RCC 7860 (cell line): ENCODE measurements at places on chromosomes 2 and 18.
A peak's percentile ranks its signal among the peaks of the same experiment; 100 is the strongest.

DNA sequence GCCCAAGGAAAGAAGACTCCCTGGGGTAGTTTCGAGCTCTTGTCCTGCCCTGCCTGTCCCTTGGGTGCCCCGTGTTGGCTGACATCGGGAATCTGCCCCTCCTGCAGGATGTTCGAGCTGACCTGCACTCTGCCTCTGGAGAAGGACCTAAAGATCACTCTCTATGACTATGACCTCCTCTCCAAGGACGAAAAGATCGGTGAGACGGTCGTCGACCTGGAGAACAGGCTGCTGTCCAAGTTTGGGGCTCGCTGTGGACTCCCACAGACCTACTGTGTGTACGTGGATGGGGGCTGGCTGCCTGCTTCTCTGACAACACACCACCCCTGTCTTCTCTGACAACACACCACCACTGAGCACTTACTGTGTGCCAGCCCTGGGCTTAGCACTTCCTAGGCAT lies 210.8 kb downstream of the DYSF start:
- DNase-seq, result no peak

- DNase-seq, result peak; percentile 31
Measured at GRCh38 chr2:9308186-9308955, 101.8 kb downstream of the ASAP2 start.

- no peak for DNase-seq
Measured at GRCh38 chr18:77025123-77025522, 107.5 kb downstream of the MBP start.

- no peak for DNase-seq
Measured at GRCh38 chr2:7604456-7604855, 687.2 kb downstream of the RNF144A start.

GRCh38 chr18:49275448-49275847 lies 185.0 kb downstream of the DYM start:
- DNase-seq, result no peak

DNA sequence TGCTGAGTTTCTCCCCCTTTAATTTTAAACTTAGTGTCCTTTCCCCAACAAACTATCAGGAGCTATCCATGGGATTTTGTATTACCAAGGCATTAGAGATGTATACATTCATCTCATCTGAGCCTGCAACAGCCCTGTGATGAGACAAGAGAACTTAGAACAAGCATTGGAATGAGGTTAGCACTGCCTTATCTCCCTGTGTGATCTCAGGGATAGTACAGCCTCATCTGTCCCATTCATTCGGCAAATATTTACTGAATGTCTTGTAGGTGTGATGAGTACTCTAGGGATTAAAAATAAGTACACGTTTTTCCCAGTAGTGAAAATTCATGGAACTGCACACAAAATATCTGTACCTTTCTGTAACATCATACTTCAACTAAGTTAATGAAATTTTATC lies 45.6 kb downstream of the PAIP2B start:
- DNase-seq, result no peak

DNA sequence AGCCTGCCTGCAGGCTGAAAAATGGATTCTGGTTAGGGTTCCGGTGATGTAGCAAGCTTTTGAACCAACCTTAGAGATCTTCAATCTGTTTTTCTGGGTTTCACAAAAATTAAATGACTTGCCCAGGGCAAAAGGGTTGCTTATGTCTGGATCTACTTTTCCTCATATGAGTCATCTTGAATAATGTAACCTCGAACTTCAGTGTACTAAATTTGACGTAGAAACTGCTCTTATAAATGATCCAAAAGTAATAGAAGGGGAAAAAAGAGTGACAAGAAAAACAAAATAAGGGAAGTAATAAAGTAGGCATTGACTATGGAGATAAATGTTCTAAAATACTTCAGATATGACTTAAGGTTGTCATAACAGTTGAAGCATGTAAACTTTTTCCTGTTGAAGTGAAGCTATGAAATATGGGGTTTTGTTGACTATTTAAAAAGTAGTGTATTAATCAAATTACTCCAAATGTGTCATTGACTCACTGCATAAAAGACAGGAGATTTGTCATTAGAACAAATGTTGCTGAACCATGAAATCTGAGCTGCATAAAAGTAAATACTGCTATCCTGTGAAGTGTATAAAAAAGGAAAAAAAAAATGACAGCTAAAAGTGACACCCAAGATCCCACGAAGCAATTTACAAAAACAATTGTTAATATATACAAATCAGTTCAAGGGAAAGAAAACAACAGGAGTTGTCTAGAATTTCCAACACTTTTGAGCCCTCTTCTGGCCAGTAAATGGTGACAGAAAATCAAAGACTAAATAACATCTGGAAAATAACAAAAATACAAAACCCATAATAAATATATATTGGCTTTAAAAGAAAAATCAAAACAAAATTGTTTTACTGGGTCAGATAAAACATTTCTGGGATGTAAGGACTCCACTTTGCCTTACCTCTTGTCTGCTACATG lies 103.6 kb upstream of the SERPINE2 start:
- DNase-seq, result peak; percentile 38

DNA sequence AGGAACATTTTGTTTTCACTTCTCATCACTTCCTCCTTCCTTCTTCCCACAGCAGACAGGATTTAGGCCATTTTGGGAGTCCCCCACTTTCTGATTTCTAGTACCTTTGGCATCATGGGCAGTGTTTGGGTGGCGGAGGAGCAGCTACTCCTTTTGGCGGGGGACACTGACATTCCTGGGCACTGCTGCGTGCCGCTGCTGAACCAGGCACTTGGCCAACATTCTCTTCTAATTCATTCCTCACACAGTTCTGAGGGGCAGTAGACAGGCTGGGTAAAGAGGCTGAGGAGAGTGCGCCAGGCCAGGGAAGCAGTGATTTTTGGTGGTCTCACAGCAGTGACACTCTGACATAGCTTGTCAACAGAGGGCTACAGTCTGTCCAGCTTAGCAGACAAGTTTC lies 270.2 kb downstream of the LOXHD1 start:
- DNase-seq, result no peak

DNA sequence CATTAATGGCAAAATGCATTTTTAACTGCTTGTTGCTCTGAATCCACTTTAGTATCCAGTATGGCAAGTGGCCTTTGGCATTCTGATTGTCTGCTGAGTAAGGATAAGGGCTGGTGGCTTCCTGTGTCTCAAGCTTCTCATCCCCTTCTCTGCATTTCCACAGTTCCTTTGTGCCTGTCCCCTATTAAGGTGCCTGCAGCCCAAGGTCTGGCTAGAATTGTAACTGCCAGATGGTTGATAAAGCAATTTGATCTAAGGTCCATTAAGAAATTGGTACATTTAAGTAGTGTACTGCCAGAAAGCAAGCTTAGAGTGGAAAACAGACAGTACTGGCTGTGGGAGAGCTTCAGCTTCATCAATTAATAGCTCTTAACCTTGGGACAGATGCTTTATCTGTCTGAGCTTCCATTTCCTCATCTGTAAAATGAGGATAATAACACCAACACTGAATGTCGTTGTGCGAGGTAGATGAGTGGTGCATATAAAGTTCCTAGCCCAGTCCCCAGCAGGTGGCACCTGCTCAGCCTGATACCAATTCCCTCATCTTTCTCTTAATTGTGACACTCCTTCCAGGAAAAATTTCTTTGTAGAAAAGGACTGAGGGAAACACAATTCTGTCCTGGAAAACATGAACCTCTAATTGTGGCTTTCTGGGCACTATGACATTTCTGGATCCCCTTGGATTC lies 570.6 kb upstream of the GCFC2 start:
- DNase-seq, result no peak

DNA sequence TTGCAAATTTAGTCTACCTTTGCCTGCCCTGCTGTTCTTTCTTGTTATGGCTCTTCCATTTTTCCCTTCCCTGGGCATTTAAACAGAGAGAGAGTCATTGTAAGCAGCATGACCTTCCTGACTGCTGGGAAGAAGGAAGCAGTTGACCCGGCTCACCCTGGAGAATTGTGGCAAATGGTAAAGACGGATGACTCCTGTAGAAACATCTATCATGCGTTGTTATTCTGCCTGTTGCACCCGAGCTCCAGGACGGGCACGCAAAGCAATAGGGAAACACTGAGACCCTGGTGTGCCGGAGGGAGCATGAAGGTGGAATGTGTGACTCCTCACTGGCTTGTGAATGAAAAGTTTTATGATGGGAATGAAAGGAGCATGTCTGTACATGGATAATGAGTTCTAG lies 113.3 kb downstream of the OSBPL6 start:
- no peak for DNase-seq

- DNase-seq, result no peak
Measured at GRCh38 chr2:12478151-12479064, 238.3 kb upstream of the TRIB2 start.

- no peak for DNase-seq
Measured at GRCh38 chr2:114534116-114535084, 92.0 kb downstream of the DPP10 start.

- no peak for DNase-seq
Measured at GRCh38 chr18:63074981-63075404, 244.6 kb downstream of the BCL2 start.

- DNase-seq, result no peak
Measured at GRCh38 chr18:28065793-28066186, 111.1 kb downstream of the CDH2 start.

DNA sequence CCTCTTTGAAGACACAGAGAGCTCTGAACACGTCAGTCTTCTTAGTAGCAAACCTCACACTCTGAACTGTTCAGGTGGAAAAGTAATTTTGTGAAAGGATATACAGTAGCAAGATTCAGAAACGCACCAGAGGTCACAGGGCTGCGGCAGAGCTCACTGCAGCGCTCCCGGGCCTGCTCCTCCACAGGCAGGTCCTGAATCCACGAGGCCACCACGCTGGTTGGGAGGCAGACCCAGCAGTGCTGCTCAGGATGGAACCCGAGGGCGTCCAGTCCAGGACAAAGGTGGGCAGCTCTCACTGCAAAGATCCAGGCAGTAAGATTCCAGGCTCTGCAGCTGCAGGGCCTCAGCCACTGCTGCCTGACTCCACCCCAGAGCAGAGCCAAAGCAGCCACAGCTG lies 576.2 kb upstream of the SALL3 start:
- DNase-seq, result no peak

DNA sequence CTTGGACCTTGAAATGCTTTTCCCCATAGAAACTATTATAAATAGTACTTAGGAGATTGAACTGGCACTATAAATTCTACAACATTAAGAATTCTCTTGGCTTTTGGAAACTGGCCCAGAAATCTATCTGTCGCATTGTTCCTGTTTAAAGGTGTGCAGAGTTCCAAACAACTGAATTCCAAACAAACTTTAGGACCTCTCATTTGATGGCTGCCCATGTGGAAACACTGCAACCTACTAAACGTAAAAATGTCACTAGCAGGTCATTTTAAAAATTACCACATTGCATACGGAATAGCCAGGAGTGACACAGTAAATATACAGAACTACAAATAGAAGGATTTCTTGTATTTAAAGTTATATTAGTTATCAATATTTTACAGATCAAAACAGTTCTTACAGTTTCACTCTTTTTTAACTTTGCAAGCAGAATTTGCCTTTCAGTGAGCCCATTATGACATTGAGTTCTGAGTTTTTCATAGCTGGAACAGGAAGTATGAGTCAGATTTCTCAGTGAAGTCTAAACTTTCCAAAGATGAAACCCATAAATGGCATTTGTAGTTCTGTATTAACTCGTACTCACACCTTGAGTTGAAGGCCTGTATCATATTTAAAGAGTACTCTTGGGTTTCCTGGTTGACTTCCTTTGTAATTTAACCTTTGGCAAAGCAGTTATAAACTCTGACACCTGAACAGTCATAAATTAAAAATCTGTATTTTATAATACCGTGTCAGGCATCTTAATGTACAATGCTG lies 142.3 kb upstream of the BOD1L2 start:
- peak; percentile 56 for DNase-seq

GRCh38 chr2:27306136-27306535 lies 2.1 kb downstream of the UCN start:
- no peak for DNase-seq

DNA sequence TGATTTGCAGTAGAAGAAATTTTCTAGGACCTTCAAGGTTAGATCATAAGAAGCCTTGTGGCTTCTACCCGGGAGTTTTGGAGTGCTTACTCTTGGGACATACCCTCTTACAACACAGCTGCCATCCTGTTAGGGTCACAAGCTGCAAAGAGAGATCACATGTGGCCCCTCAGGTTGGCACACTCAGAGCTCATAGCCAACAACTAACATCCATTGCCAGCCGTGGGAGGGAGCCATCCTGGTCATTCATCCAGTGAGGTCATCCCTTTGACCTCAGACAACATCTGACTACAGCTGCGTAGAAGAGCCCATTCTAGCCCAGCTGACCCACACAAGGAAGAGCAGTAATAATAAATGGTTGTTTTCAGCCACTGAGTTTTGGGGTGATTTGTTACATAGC lies 76.9 kb upstream of the NABP1 start:
- peak; percentile 31 for DNase-seq

DNA sequence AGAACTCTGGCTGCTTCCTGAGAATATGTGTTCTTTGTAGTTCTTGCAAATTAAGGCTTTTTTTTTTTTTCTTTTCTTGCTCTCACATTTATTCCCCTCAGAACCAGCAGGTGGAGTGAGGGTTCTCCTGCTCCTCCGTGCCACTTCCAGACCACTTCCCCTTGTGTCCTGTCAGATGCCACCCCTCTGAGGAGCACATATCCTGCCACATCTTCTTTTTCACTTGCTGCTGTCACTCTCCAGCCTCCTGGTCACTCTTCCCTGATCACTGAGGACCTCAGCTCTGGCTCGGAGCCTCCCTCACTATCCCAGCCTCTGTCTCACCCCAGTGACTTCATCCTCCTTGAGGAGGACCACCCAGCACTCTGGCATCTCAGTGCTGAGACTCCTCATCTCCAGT lies 100.5 kb downstream of the TACR1 start:
- DNase-seq, result peak; percentile 24

GRCh38 chr2:75524276-75524911 lies 36.3 kb downstream of the EVA1A start:
- DNase-seq, result no peak

DNA sequence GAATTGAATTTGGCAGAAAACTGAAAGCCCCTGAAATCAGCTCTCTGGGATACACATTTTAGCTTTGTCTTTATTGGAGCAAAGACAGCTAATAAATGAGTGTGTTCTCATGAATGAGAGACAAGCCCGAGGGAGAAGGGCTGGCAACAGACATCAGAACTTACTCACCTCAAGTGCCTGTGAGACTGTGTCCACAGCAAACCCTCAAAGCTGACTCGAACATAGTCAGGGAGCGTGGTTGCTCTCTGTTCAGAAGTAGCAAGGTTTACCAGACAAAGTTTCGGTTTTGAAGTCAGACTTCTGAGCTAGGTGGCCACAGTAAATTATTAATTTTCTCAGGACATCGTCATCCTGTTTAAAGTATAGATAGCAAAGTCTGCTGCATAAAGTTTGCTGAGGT lies 207.9 kb downstream of the CMPK2 start:
- no peak for DNase-seq

DNA sequence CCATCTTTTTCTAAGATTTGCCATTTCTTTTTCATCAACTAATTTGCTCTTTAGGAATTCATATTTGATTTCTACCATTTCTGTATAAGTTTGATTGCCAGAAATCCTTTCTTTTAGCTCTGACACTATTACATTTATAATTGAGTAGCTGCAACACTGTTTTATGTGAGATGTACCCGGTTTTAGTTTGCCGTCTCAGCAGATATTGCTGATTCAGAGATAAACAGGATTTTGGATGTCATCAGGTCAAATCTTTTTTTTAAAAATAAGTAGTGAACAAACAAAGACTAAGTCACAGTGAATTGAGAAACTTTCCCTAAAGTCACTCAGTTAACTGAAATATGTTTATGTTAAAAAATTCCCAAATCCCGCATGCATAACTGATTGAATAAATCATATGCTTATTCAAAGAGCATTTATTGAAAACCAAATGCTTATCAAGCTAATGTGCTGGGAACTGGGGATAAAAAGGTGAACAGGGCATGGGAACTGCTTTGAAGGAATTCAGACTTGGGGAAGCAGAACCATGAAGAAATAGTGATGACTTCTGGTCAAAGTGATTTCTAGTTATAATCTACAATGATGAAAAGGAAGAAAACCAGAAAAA lies 19.5 kb upstream of the CCDC102B start:
- DNase-seq, result no peak
